ENCODE measurements at places on chromosomes 4 and X. TPM values are rescaled to one million over a fixed set of nuclear protein-coding genes. Genes with fewer than 3 reads are reported as not detected.

CFAP47 gene
- total RNA-seq: 0.44 TPM

VCX3B gene
- 0.23 TPM for total RNA-seq

ABLIM2 gene
- 0.74 TPM for total RNA-seq

TRIM61 gene
- total RNA-seq: 1.8 TPM

TRAPPC2 gene
- 12.4 TPM for total RNA-seq

THAP6 gene
- total RNA-seq: 7.3 TPM

GYPE gene
- total RNA-seq: 0.41 TPM

CXCL8 gene
- total RNA-seq: not detected

HAUS3 gene
- total RNA-seq: 16.2 TPM

- no peak for DNase-seq
These were observed 343.5 kb upstream of the SFRP2 start for GRCh38 chr4:154132406-154132805.

GRCh38 chr4:129614611-129615010, 518.7 kb downstream of the C4orf33 start:
- no peak for DNase-seq

DNA sequence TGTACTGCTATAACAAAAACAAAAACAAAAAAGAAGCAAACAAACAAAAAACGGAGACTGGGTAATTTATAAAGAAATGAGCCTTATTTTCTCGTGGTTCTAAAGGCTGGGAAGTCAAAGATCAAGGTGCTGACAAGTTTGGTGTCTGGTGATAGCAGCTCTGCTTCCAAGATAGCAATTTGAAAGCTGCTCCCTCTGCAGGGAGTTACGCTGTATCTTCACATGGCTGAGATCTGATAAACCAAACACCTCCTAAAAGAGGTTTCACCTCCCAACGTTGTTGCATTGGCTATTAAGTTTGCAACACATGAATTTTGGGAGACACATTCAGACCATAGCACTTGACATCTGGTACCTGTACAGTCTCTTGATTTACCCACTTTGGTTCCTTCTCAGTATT, 854.2 kb downstream of the CENPC start:
- no peak for DNase-seq

GRCh38 chr4:71709961-71710360, 73.9 kb downstream of the GC start:
- no peak for DNase-seq

GRCh38 chr4:74324262-74324661, 16.0 kb downstream of the EPGN start:
- no peak for DNase-seq

- no peak for DNase-seq
These were observed 467.8 kb downstream of the PCDH7 start for GRCh38 chr4:31187979-31188378.

DNA sequence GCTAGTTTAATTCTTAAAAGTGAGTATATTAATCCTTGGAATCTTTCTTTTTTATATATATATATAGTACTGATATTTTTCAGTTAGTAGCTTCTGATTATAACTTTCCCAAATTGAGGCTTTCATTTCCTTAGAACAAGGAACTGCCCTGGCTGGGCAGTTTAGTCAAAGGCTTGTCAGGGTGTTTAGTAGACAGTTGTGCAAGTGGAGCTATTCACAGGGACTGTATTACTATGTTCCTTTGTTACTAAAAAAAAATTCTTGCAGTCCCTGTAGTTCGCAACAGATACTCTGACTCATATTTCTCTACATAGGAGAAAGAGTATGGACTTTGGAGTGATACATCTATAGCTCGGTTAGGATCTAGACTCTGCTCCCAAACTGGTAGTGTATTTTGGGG, 20.8 kb downstream of the USO1 start:
- no peak for DNase-seq

- no peak for DNase-seq
These were observed 542.4 kb upstream of the DIPK2B start for GRCh38 chrX:45743081-45743533.

DNA sequence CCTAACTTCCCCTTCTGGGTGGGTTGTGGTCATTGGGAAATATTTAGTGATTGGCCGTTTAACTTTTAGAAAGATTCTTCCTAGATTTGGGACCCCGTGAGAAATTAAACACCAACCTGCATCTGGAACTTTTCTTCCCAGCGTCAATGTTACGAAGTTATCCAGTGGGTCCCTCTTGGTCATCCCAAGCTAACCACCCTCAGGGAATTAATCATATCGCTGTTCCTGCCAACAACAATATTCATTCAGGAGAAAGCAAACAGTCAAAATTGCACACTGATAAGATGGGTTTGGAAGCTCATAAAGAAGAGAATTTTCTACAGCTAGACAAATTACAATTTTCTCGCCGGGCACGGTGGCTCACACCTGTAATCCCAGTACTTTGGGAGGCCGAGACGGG, 121.2 kb upstream of the STX18 start:
- DNase-seq: no peak

DNA sequence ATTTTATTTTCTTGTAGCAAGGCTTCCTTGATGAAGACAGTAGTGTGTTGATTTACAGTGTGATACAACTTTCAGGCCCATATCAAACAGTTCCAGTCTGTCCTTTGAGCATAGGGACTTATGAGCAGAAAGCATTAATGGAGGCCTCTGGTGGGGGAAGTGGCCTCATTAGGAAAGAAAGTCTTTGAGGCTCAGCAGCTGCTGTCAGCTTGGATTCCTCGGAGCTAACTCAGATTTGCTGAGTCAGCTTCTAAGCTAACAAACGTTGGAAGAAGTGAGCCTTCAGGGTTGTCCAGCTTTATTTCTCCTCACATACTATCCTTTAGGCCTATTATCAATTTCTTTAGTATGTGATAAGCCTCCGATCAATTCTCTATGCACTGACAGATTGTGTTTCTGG, 15.8 kb upstream of the SFRP2 start:
- no peak for DNase-seq

DNA sequence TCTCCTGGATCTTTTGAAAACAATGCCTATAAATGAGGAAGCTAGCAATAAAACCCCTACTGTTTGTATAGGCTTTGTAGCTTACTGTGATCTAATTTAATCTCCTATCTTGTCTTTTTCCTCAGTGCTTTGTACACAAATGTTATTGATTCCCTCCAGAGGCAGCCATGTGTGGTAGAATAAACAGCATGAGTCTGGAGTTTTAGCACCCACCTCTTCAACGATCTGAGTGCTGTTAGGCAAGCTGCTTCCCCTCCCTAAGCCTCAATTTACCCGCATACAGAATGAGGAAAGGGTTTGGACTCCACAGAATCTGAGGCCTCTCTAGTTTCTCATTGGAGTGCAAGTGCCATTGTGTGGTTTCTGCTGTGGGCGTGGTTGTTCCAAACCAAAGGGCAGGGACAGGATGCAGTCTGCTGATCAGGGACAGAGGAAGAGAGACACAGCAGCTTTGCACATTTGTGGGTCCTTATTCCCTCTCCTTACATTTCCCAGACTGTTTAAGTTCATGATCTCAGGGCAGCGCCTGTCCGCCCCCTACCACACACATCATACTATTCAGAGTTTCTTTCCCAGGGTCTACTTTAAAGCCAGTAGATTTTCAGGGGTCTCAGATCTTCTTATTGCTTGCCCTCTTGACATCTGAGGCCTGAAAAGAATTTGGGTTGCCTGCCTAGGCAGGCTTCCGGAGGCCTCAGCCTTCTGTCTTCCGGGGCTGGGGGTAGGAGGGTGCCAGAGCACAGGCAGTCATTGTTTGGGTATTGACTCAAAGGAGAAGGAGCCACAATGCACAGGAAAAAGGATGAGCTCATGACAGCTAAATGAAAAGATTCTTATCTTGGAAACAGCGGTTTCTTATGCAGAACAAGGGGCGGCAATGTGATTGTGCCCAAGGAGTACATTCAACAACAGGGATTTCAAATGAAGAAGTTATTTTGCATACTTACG, 114.9 kb upstream of the TEX13D start:
- peak; percentile 26 for DNase-seq

DNA sequence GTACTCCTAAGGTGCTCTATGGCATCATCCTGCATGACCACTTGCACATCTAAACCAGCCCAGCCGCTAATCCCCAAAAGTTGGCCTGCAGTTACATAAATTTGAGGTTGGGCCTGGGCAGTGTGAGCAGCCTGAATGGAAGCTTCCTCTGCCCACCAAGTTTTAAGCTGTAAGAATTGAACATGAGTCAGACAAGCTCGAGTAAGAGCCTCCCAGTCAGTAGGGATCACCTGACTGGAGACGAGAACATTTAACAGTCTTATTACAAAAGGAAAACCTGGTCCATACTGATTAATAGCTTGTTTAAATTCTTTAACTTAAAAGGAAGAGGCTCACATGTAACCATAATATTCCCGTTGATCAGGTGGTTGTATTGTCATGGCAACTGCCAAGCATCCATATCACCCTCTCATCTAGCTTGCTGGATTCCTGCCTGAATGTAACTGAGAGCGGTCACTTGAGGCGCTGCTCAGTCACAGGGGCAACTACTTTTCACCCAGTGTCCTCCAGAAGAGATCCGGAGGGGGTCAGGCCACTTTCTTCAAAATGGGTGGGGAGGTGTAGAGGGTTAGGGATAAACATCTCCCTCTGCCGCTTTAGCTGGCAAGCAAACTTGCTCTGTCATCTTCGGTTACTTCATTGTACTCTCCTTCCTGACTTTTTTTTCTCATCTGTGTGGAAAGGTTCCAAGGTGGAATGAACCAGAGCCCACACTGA, 56.6 kb upstream of the WDR1 start:
- no peak for DNase-seq

- DNase-seq: no peak
These were observed 14.8 kb downstream of the INTS6L start for GRCh38 chrX:135535077-135535940.

DNA sequence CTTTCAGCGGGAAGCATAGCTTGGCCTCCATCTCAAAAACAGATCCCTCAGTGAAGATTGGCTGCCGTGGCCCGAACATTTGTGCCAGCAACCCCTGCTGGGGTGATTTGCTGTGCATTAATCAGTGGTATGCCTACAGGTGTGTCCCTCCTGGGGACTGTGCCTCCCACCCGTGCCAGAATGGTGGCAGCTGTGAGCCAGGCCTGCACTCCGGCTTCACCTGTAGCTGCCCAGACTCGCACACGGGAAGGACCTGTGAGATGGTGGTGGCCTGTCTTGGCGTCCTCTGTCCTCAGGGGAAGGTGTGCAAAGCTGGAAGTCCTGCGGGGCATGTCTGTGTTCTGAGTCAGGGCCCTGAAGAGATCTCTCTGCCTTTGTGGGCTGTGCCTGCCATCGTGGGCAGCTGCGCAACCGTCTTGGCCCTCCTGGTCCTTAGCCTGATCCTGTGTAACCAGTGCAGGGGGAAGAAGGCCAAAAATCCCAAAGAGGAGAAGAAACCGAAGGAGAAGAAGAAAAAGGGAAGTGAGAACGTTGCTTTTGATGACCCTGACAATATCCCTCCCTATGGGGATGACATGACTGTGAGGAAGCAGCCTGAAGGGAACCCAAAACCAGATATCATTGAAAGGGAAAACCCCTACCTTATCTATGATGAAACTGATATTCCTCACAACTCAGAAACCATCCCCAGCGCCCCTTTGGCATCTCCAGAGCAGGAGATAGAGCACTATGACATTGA, 175.4 kb downstream of the FAT4 start:
- no peak for DNase-seq

- peak; percentile 24 for DNase-seq
These were observed 913 bp upstream of the PRDM8 start for GRCh38 chr4:80196259-80196921.

DNA sequence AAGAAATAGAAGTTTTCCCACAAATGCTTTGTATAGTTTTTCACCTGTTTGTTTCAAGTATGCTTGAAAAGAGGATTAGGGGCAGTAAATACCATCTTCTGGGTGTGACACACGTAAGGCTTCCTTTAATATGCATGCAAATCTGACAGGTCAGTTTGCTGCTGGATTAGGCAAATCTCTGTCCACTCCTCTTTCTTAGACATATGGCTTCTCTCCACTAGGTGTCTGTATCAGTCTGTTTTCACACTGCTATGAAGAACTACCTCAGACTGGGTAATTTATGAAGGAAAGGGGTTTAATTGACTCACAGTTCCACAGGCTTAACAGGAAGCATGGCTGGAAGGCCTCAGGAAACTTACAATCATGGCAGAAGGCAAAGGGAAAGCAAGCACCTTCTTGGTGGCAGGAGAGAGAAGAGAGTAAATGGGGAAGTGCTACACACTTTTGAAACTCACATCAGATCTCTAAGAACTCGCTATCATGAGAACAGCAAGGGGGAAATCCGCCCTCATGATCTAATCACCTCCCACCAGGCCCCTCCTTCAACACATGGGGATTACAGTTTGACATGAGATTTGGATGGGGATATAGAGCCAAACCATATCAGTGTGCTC, 66.9 kb downstream of the TAB3 start:
- DNase-seq: no peak

- no peak for DNase-seq
These were observed 51.3 kb upstream of the NPNT start for GRCh38 chr4:105843941-105844340.

GRCh38 chr4:153265306-153266047, 61.2 kb downstream of the TRIM2 start:
- no peak for DNase-seq
